ENCODE measurements at places on chromosomes 16 and 17. TPM values are rescaled to one million over a fixed set of nuclear protein-coding genes. Genes with fewer than 3 reads are reported as not detected.

DNA sequence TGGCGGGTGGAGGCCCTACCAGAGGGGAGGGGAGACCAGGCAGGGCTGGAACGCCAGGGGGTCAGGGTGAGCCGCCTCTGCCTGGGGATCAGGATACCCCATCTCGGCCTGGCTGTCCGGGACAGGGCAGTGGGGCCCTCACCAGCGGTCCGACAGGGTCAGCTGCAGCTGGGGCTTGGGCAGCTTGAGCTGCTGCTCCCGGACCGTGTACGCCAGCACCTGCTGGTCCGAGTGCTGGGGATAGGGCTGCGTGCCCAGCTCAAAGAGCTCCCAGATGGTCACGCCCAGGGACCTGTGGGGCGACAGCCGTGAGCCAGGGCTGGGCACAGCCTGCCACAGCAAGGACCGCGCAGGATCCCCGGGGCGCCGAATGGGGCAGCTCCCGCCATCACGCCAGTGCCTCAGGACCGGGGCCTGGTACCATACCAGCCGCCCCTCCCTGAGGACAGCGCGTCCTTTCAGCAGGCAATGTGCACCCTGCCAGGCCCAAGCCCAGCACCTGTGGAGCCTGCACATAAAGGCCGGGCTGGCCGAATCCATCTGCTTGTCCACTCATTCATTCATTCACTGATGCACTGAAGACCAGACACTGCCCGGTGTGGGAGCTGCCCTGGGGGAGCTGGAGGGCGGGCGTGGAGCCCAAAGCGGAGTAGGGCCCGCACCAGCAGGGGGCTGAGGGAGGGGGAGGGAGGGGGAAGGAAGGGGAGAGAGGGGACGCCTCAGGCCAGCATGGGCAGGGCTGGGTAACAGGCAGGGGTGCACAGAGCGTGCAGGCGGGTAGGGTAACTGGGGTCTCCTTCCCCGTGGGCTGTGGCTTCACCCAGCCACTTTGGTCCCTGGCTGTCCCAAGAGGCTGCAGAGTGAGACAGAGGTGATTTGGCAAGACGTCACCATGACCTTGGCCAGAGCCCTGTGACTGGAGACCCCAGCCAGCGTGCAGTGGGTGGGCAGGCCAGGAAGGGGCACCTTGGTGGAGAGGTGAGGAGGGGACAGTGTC is 42.0 kb upstream of the PVALEF start:
- peak; percentile 77 for DNase-seq

DNA sequence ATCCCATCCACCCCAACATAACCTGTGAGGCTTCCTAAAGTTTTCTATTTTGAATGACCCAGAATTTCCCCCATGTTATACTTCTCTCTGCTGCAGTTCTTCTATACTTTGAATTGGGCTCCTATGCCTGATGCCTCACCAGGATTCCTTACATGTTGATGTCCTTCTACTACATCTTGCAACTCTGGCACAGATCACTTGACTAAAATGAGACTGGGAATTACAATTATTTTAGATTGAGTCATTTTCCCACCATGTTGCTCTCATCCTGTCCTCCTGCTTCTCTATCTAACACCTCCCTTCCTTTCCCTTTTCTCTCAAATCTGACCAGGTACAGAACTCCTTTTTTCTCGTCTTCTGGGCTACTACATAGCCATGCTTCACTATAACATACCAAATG is 314.0 kb upstream of the KCNJ16 start:
- DNase-seq, result no peak

The NOS2 gene
- 0.78 TPM for total RNA-seq

DNA sequence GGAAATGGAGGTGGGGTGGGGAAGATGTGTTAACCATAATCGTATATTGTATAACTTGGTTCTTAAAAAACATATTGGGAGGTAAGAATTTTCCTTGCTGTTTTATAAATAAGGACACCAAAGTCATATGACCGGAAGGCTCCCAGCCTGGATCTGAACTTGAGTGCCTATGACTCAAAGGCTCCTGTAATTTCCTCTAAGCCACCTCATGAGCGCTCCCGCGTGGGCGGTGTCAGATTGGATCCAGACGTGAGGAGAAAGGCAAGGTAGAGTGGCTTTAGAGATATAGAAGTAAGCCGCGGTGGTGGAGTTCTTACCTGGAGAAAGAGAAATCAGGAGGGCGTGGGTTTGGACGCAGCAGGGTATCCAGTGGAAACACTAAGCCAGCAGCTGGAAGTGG is 196.2 kb upstream of the NLRP1 start:
- DNase-seq, result no peak

- peak; percentile 41 for DNase-seq
These were observed 5.8 kb downstream of the TMEM231 start for GRCh38 chr16:75550211-75550662.

- DNase-seq, result no peak
These were observed 2.9 kb upstream of the CACNG3 start for GRCh38 chr16:24253192-24253591.

DNA sequence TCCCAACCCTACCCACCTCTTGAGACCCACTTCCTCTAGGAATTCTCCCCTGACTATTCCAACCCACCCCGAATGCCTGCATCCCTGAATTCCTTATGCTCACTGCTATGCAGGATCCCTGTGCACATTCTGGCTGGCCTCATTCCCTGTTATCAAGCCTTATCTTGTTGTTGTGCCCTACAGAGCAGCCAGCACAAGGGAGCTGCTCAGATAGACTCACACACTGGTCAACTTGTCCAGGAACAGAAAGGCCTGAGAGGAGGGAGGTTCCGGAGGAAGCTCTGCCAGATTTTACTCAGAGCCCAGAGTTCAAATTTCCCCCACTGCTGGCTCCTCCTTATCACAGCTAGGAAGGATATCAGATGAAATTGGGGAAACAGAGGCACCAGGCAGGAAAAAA is 24.8 kb upstream of the MYO18A start:
- DNase-seq, result no peak

The CYTH1 gene
- 122 TPM for total RNA-seq

- DNase-seq, result no peak
These were observed 5.6 kb downstream of the IL4R start for GRCh38 chr16:27319257-27319965.

The HYDIN gene
- 14.6 TPM for total RNA-seq

DNA sequence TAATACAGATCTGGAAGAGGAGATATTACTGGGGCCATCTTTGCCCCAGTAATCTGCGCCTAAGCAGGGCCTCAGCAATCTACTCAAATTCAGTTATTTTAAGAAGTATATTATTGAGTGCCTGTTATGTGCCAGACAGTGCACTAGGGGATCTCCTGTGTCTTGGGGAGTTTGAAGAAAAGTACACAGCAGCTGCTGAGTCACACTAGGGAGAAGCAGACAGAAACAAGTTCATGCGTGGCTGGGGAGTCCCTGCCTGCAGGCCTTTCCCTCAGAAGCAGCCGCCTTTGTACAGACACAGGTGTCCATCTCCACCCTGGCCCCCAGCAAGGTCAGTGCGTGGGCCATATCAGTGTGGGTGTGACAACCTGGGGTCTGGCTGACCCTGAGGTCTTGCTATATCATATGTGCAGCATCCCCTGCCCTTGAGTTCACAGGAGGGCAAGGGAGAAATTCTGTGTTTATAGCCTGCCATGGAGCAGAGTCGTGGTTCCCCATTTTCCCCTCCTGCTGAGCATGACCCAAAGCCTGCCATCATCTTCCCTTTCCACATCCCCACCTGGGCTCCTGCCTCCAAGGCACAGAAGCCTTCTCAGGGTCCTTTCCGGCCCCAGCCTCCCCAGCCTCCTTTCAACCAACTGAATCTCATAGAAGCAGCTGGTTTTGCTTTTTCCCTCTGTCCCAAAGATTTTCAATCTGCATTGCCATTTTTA is 229.9 kb upstream of the SDK2 start:
- no peak for DNase-seq

DNA sequence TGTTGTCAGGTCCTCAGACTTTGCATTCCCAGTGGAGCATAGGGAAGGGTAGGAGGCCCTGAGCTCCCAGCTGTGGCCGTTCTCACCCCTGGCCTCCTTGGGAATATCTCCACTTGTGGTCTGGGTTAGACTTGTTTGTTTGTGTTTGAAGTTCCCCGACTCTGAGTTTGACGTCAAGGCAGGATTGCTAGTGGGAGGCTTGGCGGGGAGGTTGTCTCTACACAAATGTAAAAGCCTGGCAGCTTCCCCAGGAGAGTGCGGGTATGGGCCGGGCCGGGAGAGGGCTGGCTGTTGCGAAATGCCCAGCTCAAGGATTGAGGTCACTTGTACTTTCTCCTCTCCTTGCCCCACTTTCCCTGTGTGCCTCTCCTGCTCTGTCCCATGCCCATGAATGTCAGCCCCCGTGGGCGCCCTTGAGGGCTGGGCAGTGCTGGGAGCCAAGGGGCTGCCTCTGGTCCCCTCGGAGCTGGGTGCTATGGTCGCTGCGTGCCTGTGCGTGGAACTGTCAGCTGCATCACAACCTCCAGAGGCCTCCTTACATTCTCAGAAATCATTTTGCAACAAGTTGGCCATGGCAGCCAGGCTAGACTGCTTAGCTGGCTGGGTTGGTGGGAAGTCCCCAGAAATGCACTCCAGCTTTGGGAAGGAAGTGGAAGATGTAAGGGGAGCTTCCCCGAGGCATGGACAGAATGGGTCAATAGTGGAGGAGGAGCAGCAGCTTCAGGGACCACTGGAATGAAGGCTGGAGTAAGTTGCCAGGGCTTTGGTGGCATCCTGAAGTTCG is 84.3 kb downstream of the KSR1 start:
- peak; percentile 90 for DNase-seq

DNA sequence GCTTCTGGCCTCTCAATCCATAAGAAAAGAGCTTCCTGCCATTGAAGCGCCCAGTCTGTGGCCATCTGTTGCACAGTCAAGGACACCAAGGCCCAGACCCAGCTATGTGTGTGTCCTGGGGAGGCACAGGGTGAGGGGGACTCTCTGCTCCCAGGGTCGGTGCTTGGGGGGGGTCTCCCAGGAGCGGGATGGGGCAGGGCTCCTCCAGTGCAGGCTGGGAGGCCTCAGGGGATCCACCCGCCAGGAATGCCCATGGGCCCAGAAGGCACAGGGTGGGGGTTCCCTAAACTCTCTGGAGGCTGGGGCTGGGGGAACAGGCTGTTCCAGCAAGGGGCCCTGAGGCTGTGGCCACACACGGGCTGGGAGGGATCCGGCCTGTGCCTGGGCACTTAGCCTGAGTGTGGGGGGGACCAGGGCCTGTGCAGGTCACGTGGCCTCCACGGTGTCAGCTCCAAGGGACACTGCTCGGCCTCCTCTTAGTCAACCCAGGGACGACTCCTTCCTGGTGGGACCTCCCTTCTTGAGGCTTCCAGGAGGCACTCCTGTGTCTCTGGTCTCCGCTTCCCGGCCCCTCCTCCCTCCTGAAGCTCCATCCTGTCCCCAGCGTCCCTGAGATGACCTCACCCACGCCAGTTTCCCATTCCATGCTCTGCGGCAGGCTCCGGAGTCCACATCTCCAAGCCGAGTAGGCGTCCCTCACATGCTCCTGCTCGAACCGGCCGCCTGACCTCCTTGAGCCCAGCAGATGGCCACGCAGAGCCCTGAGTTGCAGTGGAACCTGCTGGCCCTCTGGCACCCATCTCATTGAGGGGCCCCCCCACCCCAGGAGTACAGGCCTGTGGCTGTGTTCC is 23.1 kb upstream of the BAHCC1 start:
- peak; percentile 58 for DNase-seq

DNA sequence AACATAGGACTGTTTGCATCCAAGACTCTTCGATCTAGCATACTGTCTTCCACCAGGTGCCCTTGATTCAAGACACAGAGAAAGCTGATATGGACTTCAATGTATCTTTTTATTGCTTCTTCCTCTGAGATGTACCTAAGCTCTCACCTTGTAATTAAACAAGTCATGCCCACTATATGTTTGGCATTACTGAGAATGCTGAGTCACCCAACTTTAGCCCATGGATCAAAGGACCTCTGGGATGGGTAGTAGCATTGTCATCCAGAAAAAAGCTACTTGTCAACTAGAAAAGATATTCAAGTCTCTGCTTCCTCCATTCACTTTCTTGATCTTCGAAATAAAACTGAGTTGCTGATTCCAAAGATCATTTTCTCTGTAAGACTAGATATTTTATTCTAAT is 37.8 kb downstream of the CDH8 start:
- no peak for DNase-seq

GRCh38 chr16:57619606-57620334 is 8.7 kb upstream of the ADGRG1 start:
- peak; percentile 72 for DNase-seq

- no peak for DNase-seq
These were observed 5.0 kb downstream of the NOG start for GRCh38 chr17:56598466-56598865.

The SMIM22 gene
- 5.2 TPM for total RNA-seq

- DNase-seq, result no peak
These were observed 233.5 kb upstream of the TNRC6C start for GRCh38 chr17:77724876-77725615.

GRCh38 chr16:27642756-27643155 is 92.8 kb downstream of the KATNIP start:
- no peak for DNase-seq

DNA sequence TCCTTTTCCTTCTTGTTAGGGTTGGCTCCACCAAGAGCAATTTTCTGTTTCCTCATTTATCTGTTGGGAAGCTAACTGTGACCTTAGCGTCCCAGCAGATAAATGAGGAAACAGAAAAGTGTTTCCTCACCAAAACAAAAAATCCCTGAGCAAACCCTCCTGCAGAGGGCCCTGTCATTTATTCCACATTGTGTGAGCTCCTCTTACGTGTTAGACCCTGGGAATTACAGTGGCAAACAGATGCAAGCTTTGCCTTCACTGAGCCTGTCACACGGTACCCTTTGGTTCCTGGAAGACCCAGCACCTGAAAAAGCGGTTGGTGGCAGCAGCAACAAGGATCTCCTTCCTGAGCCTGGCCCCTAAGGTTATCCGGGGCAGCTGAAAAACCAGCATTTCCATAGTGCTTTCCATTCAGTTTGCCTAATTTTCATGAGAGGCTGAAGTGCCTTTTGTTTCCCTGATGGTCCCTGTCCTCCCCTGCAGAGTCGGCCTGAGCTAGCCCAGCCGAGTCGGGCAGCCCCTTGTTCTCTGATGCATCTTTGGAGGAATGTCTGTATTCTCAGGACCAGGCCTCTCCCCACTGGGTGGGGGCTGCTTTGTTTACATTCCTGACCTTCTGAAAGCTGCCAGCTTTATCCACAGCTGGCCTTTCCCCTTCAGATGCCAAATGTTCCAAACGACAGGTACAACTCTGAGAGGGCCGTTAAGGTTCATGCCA is 34.7 kb downstream of the YPEL2 start:
- peak; percentile 35 for DNase-seq

The PNMT gene
- total RNA-seq, result 10.3 TPM

DNA sequence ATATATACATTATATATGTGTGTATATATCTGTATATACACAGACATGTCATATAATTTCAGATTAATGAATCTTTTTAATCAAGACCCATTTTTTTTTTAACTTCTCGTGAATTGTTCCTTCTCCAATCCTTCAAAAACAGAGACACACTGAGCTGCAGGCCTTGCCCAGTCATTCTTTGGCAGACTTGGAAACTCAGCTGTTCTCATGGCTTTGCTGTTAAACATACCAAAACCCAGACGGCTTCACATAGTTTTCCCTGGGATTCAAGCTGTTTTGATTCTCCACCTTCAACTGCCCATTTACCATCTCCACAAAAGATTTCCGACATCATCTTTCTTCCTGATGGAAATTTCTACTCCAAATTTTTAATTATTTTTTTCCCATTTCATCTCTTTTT is 148.7 kb downstream of the KCNJ2 start:
- no peak for DNase-seq

The TMC5 gene
- 99.5 TPM for total RNA-seq
